ENCODE measurements at places on chromosomes 5 and 9.
A peak's percentile ranks its signal among the peaks of the same experiment; 100 is the strongest.

- no peak for DNase-seq
These were observed 52.0 kb downstream of the FYB1 start for GRCh38 chr5:39167141-39167971.

DNA sequence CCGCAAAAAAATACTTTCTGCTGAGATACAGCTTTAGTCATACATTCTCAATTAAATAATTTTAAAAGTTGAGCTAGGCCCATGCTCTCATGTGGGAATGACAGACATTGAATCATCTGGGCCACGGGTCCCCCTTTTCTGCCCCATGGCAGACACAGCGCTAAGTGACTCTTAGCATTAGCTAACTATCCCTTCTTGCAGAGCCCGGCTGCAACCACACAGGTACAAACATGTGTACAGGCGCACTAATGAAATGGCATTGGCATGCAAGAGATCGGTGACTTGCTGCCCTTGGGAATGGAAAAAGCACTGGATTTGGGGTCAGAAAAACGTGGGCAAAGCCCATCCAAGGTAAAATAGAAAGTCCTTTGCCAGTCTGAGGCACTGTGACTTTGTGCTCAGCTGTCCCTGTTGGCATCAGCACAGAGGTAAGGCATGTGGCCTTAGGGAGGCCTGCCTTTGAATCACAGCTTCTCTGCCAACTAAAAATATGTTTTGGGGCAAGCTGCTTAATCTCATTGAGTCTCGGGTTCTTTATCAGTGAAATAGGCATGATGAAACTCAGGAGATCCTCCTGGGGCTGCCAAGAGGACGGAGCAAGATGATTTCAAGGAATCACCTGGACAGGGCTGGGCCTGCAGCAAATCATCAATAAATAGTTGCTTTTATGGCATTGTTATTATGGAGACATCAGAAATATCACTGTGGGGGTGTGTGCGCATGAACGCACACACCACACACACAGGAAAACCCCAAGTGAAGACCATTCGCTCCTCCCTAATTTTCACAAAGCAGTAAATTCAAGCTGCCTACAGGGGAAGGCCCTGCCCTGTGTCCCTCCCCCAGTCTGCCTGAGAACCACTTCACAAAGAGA is 54.2 kb downstream of the WHRN start:
- DNase-seq = no peak

DNA sequence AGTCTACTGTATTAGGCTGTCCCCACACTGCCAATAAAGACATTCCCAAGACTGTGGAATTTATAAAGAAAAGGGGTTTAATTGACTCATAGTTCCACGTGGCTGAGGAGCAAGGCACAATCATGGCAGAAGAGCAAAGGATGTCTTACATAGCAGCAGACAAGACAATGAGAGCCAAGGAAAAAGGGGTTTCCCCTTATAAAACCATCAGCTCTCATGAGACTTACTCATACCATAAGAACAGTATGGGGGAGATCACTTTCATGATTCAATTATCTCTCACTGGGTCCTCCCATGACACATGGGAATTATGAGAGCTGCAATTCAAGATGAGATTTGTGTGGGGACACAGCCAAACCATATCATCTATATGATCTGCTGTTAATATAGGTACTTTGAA is 14.8 kb upstream of the FSTL4 start:
- DNase-seq = no peak

DNA sequence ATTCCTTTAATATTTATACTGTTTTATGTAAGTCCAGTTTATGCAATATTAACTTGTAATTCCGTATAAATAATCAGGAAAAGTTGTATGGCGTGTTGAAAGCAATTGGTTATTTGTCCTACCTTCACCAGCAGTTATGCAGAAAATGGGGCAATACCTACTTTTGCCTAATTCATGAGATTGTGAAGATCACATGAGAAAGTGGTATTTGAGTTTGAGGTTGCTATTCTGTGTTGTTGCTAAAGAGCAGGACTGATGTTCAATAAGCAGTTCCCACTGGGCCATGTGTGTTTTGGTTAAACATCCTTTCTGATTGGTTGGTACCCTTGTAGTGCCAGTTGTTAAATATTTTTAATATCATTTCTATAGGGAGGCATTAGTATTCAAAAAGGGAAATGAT is 3.2 kb downstream of the TGFBR1 start:
- no peak for DNase-seq

DNA sequence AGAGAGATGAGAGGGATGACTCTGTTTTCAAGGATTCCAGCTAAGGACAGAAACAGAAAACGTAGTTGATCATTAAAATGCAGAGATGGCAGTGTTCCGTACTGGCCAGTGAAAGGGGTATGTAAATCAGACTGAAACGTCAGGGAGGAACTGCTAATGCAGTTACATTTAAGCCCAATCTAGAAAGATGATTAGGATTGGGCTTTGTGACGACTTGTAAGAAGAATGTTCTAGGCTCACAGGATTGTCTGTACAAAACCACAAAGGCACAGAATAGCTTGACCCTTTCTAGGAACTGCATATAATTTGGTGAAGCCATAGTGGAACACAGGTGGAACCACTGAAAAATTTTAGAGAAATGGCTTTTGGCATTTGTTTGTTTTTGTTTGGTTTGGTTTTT is 55.6 kb upstream of the TESK1 start:
- DNase-seq = no peak

- no peak for DNase-seq
These were observed 118.6 kb downstream of the KIAA0825 start for GRCh38 chr5:94499806-94500205.

GRCh38 chr9:125272697-125273096 is 11.1 kb downstream of the GAPVD1 start:
- no peak for DNase-seq

GRCh38 chr5:178797546-178798440 is 62.0 kb upstream of the ZNF354B start:
- no peak for DNase-seq

DNA sequence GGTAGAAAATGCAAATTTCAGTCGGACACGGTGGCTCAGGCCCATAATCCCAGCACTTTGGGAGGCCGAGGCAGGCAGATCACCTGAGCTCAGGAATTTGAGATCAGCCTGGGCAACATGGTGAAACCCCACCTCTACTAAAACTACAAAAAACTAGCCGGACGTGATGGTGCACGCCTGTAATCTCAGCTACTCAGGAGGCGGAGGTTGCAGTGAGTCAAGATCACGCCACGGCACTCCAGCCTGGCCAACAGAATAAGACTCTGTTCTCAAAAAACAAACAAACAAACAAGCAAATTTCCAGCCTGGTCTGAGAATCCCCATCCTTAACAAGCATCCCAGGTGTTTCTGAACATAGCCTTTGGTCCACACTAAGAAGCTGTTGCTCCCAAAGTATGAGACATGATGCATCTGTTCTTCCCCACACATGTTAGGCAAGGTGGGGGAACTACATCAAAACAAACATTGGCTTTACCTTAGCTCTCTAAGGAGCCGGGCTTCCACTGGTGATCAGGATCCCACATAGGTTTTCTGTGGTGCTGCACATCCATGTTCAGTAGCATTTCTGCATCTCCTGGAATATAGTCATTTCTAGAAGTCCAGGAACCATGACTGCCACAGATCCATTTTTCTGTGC is 92.5 kb upstream of the DMRT1 start:
- DNase-seq = no peak

DNA sequence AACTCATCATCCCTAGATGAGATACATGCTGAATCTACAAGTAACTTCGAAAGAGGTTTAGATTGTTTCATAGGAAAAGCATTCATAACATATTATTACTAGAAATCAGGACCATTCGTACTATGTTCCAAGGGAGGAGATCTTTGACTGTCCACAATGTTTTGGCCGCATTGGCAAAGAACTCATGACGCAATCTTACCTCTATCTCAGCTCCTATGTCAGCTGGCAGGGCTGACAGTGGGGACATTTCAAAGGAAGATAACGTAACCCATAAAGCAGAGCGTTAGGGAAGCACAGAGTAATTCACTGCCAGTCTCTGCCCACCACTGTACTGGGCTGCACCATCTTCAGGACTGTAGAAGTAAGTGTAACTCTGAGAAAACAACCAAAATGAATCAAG is 69.7 kb downstream of the EFNA5 start:
- DNase-seq = no peak

DNA sequence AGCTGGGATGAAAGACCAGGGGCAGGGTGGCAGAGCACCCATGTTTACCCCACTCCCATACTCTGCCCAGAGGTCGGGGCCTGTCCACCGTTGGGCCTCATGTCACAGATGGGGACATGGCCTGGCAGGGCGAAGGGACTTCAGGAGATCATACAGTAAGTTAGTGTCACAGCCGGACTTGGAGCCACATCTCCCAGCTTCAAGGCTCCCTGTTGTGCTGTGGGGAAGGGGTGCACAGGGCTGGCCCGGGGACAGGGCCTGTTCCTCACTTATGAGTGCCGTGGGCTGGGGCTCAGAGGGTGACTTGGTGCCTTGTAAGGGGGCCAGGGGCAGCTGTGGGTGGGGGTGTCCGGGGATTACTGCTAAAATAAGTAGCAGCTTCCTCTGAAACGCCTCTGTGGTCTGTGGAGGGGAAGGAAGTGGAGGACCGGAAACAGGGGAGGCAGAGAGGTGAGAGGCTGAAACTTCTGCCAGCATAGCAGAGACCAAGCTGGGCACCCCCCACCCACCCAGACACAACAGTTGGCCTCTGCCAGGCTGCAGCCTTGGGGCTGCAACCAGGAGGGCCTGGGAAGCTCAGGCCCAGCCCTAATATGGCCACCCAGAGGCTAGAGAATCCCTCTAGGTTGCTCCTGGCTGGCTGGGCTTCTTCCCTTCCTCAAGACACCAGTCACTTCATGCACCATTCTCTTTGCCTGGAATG is 41.1 kb upstream of the NEK6 start:
- no peak for DNase-seq

DNA sequence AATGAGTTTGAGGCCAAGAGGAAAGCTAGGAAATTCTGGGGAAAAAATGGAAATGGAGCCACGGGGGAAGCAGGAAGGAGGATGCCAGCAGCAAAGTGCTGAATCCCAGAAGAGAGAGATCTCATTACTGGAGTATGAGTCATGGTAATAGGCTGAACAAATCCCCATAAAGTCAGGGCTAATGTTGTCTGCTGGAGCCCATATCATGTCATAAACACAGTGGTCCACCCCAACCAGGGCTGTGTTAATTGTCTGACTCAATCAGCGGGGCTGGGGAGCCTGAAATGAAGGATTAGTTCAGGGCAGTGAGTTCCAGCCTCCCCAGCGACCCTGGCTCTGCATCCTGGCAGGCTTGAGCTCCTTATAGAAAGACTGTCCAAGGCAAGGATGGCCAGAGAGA is 68.8 kb downstream of the TLR4 start:
- DNase-seq = peak; percentile 43

- DNase-seq = no peak
These were observed 256.8 kb upstream of the GRIN3A start for GRCh38 chr9:101995231-101995630.

DNA sequence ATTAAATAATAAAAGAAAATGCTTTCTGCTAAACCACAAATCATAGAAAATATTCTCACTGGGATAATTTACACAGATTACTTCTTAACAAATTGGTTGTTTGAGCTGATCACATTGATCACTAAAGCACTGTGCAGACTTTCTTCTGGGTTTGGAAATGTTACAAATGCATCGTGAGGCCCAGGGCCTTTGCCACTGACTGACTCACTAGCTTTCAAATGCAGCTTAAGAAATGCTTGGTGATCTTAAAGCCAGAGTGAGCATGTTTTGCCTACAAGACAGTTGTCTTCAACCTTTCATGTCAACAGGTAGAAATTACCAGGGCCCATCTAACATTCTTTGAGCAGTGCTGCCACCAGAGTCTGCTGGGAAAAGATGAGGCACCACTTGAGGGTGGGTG is 252.3 kb upstream of the ADRA1B start:
- no peak for DNase-seq

DNA sequence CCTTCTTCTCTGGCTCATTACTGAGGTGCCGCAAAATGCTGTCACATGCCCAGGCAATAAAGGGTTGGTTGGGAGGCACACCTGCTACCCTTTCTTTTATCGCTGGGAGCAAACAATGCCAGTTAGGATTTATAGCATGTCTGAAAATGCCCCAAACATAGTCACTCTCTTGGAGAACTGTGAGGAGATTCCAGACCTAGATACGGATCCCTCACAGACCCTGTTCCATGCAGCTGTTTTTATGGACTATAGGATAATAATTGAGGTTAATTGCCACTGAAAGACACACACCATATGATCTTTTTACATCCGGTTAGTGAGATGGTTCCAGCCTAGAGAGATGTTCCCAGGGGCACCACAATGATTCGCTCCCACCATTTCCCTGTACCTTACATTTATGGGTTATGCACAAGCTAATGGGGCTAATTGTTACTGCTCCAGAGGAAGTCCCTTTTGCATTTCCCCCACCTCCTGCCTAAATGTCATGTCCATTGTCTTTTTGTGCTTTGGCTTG is 318.1 kb downstream of the PIK3R1 start:
- no peak for DNase-seq

GRCh38 chr5:88487066-88487465 is 218.4 kb upstream of the TMEM161B start:
- no peak for DNase-seq

DNA sequence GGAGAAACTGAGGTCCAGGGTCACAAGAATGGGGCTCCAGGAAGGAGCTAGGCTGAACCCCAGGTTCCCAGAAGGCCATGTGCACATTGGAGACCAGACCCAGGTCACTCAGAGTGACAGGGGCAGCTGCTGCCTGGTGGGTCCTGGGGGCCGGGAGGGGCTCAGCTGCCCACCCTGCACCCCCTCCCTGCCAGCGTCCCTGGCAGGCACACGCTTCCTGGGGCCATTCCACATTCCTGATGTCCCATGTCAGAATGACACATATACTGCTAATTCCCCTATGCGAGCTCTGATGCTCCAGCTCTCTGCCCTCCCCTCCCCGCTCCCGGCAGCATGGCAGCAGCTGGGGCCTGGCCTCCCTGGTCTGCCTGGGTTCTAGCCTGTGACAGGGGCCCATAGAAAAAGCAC is 14.0 kb downstream of the FGFR4 start:
- no peak for DNase-seq

GRCh38 chr5:150573867-150574817 is 66.2 kb downstream of the NDST1 start:
- DNase-seq = no peak

- peak; percentile 7 for DNase-seq
These were observed 36.6 kb upstream of the FBXL7 start for GRCh38 chr5:15463231-15463980.

DNA sequence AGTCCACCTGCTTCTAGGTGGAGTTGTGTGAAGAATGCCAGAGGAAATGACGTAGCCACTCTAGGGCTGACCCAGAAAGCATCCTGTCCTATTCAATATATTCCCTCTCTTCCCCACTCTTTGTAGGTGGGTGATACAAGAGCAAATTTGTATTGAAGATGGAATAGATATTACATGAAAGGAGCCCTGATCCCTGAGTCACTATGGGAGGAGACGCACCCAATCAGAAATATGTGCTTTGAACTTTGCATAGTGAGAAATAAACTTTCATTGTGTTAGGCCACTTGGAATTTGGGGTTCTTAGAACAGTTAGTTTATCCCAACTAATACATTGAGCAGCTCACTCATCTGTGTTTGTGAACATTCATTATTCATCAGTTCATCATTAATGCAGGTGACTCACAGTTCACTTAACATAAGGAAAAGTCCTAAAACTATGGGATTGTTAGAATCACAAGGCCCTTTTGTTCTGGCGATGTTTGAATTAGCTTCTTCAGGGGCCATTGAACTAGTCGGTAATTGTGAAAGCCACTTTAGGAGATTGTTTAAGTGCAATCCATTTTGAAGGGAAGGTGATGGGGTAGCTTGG is 26.9 kb upstream of the NTRK2 start:
- no peak for DNase-seq

Data from HS-27A (cell line).